Esophagus squamous epithelium (tissue), 5 donors: ENCODE measurements at places on chromosomes 1 and 21. TPM values are rescaled to one million over a fixed set of nuclear protein-coding genes. Genes with fewer than 3 reads are reported as not detected.

AK5 gene
- total RNA-seq: not detected

MPL gene
- total RNA-seq: not detected

CFH gene
- 90.6 TPM for total RNA-seq

CDK18 gene
- 10.7 TPM for total RNA-seq

HEYL gene
- 0.59 TPM for total RNA-seq

LCE3E gene
- total RNA-seq: 2.2 TPM

TAF5L gene
- total RNA-seq: 12.6 TPM

LCE2C gene
- not detected for total RNA-seq

DESI2 gene
- total RNA-seq: 32.0 TPM

F5 gene
- not detected for total RNA-seq

SYT14 gene
- total RNA-seq: not detected

GNG4 gene
- 1.1 TPM for total RNA-seq

TMPRSS3 gene
- total RNA-seq: not detected

LDLRAD1 gene
- total RNA-seq: not detected

RIPPLY3 gene
- total RNA-seq: 0.40 TPM

FALEC gene
- not detected for total RNA-seq
